Activated naive CD4-positive, alpha-beta T cell treated with anti-CD3 and anti-CD28 coated beads for 36 hours (primary cell): ENCODE measurements at places on chromosomes 3 and 15.

DNA sequence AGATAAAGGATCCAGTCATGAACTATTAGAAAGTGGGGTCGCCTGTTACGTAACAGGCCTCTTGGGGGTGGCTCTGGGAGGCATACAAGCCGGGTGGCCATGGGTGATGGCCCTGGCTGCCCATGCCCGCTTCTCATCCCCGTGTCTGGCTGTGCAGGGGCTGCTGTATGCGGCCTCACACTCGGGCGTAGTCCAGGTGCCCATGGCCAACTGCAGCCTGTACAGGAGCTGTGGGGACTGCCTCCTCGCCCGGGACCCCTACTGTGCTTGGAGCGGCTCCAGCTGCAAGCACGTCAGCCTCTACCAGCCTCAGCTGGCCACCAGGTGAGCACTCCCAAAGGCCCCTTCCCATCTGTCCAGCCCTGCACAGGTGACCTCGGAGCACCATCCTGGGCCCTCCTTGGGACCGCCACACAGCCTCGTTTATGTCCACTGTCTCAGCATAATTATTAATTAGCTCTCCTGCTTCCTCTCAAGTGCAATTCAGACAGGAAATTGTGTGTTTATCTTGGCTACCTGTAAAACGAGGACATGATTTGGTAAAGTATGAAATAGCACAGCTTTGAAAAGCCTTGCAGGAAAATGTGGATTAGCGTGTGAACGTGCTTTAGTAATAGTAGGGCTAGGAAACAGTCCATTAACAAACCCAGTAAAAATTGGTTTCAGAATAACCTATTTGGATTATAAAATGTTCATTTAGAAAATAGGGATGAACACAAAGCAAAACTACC, 8.1 kb downstream of the CIB1 start:
- DNase-seq, result no peak

- DNase-seq, result no peak
These were observed 36.5 kb downstream of the SLC6A6 start for GRCh38 chr3:14438929-14439328.

GRCh38 chr15:70226337-70226980, 128.7 kb upstream of the TLE3 start:
- DNase-seq, result no peak

- no peak for DNase-seq
These were observed 6.3 kb downstream of the UROC1 start for GRCh38 chr3:126511291-126511690.

- no peak for DNase-seq
These were observed 33.2 kb downstream of the ADAMTS17 start for GRCh38 chr15:100308608-100309007.

DNA sequence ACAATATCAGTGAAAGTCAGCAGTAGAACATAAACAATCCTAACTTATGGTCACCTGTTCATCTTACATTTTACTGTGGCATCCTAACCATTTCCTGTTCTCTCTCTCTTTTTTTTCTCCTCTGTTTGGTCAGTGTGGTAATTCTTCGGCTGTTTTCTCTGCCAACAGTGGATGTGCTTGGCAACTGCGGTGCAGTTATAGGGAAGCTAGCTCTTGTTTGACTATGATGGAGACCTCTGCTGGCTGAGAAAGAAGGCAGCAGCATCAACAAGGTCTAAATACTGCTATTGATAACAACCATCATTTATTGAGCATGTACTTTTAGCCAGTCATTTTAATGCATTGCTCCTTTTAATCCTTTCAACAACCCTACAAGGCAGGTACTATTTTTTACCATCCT, 723 bp upstream of the DRD3 start:
- DNase-seq, result peak; percentile 7

GRCh38 chr3:172710664-172711453, at the start of gene NCEH1:
Gene NCEH1 (minus strand): TSS chr3:172711067. CDS start chr3:172710984, 83 bp downstream.
- peak; percentile 85 for DNase-seq

DNA sequence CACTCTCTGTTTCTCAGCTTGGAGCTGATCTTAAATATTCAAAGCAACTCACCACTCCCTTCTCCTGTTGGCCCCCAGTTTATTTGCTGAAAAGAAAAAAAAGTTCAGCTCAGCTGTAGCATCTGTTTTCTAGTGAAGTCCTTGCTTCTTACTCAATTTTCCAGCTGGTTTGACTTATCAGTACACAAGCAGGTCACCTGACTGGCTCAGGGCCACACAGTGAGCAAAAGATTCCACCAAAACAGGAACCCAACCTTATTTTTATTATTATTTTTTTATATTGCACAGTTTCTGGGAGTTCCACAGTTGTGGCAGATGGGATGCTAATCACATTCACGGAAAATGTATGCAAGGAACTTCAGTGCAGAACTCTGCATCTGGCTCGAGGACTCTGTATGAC, 390.7 kb upstream of the RGMA start:
- DNase-seq, result no peak

DNA sequence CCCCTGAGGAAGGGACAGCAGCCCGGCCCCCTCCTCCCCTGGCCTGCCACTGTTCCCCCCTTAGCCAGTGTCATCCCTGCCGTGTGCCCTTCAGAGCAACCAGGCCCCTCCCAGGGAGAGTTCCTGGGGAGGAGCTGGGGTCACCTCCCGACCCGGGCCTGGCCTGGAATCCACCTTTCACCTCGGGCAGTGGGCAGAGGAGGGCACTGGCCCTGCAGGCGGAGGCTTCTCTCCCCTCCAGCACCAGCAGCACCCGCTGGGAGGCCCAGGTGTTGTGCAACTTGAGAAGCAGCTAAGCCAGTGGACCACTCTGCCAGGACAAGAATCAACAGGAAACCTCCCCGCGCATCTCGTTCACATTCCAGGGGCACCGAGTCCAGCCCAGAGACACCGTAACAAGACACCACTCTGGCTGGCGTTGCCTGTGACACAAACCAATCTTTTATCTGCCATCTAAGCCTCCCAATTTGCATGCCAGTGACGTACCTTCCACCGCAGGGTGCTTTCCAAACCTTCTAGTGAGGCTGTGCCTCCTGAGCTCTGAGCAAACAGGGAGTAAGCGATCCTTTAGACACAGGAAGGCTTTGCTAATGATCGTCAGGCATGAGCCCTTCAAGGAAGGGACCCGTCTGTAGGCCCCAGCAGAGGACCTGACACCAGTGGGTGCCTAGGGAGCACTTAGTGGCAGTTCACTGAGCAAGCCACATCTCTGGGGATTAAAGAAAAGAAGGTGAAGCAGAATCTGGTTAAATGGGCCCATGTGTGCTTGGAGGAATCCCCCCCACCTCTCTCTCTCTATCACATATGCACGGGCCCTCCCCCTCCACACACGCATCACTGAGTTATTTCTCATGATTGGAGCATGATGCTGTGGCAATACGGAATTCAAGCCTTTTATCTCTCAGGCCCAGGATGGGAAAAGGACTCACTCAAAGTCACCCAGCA, 98.9 kb upstream of the TLE3 start:
- DNase-seq, result peak; percentile 46
